Activated T-cell treated with anti-CD3 and anti-CD28 coated beads, Interleukin-2, amount 50 U/mL, for 48 hours (primary cell): ENCODE measurements at places on chromosomes 7 and 10.
A peak's percentile ranks its signal among the peaks of the same experiment; 100 is the strongest.

DNA sequence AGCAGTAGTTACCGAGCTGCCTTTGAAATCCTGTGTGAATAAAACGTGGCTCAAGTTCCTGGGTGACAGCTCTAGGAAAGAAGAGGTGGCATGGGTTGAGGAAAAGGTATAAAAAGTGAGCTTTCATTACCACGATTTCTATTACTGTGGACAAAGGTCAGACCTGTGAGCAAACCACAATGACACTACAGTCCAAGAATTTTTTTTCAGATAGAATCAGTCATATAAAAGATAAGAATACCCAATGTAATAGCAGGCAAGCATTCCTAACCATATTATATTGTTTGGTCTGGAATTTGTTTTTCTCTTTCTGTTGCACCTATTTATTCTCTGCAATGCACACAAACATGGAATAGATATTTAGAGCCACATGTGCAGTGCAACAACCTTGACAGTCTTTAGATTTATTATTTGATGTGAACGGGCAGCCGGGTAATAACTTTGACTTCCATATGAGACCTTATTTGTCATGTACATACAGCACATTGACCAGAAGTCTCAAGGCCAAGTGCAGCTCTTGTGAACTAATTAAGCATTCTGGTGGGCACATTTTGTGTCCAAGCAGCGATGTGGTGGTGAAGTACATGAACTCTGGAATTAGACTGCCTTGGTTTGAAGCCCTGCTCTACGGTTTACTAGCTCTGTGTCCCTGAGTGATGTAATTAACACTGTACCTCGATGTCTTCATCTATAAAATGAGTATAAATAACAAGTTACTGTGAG, 156.8 kb downstream of the NRCAM start:
- no peak for DNase-seq

- no peak for DNase-seq
Measured at GRCh38 chr10:114718374-114718773, 60.3 kb upstream of the ABLIM1 start.

DNA sequence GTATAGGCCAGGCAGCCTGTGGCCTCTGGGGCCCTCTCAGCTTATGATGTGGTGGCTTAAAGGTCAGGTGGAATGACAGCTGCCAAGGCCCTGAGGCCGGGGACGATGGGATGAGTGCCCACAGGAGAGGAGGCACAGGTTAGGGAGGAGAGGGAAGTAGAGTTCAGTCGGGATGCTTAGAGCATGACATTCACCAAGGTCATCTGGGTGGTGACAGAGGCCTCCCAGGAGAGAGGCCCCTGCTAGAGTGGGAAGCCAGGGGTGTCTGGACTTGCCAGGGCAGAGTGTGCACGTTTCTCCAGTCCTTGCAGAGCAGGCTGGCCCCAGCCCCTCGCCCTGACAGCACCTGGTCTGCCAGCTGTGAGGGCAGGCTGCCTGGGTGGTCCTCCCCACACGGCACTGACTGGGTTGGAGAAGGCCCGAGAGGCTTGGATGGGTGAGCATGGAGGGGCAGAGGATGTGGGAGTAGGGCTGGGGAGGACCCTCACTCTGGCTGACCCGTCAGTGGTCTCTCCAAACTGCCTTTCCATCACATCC, 1.5 kb downstream of the CALHM1 start:
- DNase-seq, result no peak

GRCh38 chr7:144884896-144885295, 49.0 kb upstream of the TPK1 start:
- no peak for DNase-seq

DNA sequence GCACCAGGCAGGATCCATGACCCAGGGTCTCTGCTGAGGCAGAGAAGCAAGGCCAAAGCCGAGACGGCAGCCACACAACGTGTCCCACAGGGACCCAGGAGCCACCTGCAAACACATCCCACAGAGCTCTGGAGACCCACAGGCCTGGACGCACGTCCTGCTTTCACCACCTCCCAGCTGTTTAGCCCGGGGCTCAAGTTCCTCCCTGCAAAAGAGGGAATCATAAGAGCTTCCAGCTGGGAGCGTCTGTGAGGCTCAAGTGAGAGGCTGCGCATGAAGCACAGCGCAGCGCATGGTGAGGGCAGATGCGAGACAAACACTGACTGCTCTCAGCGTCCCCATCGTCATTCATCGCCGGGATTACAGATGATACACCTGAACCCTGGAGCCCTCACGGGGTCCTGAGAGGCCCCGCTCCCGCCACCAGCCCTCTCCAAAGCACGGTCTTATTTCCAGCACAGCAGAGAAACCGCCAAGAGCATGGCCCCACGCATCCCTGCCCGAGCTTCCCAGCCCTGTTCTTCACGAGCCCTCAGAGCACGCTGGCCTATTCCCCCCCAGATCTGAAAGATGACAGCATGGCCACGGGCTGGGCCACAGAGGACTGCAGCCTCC, 88.7 kb downstream of the MAD1L1 start:
- no peak for DNase-seq

DNA sequence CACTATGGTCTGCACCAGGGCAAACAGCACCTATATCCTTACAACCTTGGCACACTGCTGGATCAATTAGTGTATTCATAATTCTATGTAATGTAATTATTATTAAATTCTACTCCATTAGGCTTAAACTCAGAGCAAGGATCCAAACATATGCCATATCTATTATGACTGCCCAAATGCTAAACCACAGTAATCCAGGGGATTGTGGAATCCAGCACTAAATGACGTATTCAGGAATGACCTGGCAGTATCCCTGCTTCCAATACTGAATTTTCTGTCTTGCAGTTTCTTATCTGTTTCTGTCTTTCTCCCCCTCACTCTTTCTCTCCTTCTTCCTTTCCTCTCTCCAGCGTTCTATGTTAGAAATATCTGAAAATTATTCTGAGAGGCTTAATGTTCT, 16.5 kb upstream of the UBE2D1 start:
- no peak for DNase-seq

DNA sequence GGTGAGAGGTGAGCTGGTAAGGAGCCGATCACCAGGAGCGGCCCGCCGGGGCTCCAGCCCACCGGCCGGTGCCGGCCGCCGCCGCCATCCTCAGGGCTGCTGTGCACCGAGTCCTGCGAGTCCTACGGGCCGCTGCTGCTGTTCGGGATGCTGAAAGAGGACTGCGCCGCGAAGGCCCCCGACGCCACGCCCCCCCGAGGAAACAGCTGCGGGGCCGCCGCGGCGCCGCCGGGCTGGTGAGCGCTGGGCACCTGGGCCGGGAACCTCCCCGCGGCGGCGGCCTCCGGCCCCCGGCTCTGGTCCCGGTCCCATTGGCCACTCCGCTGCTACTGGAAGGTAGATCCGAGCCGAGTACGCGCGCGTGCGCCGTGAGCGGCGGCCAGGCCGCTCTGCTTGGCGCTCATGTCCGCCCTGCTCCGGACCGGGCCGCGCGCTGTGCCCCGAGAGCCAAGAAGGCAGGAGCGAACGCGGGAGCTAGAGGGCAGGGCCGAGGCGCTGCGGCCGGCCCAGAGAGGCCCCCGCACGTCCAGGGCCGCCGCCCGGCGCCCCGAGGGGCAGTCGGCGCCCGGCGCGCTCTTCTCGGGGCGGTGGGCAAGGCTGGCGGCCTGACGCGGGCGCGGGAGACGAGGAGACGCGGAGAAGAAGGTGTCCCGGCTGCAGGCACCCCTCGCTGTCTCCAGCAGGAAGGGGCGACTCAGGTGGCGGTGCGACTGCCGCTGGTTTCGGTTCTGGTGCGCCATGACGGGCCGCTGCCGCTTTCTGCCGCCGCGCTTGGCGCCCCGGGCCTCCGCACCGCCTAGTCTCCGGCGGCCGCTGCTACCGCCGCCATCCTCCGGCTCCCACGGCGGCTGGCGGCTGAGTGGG, 121.3 kb upstream of the WIPF3 start:
- peak; percentile 62 for DNase-seq

DNA sequence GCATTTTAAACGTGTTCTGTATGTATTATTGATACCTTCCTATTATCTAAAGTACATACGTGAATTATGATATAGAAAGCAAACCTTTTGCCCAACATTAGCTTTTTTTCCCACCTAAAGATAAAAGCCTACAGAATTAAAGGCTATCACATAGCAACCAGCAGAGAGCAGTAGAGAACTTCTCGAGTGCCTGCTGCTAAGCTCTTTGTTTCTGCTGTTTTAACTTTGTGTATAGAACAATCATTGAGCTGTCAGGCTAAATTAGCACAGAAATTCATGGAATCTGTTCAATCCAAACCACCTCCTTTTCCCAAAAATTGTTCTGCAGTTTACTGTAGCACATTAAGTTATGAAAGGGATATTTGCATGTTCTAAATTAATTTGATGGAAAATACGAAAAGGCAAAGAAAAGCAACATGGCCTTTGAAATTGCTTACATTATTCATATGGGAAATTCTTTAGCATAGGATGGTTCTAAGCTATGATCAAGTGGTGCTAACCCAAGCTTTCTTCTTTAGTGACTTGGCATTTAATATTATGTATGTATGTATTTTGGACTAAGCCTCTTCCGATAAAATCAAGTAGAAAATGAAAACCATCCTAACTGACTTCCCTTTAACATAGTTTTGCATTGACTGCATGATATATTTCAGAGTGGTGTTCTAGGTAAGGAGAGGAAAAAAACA, 1288.5 kb downstream of the GATA3 start:
- DNase-seq, result no peak

DNA sequence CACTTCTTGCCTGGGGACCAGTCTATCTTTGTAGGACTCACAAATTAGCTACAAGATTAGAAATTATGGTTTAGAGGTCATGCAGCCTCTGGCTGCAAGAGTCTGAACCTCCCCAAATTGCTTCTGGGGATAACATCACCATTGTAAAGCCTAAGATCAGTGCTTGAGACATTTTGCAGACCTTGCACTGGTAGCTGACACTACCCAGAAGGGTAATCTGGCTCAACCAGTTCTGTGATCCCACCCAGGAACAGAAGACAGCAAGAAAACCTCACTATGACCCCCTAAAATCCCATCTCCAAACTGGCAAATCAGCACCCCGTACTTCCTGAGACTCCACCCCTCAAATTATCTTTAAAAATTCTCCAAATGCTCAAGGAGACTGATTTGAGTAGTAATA, 58.2 kb upstream of the CDK13 start:
- DNase-seq, result no peak

DNA sequence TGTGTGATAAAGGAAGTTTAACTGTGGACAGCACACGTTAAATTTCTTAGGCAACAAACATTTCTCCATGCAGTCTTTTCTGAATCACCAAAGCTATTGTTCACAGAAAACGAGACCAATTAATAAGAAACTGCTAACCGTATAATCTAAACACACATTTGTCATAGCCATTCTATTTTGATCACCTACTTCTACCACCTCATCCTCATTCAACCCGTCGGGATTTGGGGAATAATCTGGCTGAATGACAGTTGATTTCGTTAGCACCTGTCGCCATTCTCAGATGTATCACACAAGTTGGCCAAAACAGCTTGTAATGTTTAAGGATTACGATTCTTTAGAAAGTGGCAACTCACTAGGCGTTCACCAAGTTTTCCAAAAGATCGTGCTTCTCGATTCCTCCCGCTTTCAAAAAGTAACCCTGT, 1.2 kb downstream of the EZH2 start:
- no peak for DNase-seq

DNA sequence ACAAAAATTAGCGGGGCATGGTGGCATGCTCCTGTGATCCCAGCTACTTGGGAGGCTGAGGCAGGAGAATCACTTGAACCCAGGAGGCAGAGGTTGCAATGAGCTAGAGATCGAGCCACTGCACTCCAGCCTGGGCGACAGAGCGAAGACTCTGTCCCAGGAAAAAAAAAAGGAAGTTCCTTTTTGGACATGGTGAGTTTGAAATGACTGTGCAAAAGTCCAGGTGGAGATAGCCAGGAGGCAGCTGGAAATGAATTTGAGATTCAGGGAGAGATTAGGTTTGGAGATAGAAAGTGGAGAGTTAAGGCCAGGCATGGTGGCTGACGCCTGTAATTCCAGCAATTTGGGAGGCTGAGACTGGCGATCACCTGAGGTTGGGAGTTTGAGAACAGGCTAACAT, 139.1 kb downstream of the MARCHF5 start:
- no peak for DNase-seq

GRCh38 chr10:60957667-60958221, 13.8 kb upstream of the RHOBTB1 start:
- no peak for DNase-seq

- DNase-seq, result no peak
Measured at GRCh38 chr10:18880530-18880929, 168.1 kb upstream of the MALRD1 start.
